ENCODE measurements at places on chromosomes 5 and 9.

- DNase-seq: no peak
Observed at GRCh38 chr9:131403493-131403773, 9.5 kb downstream of the PRRC2B start.

DNA sequence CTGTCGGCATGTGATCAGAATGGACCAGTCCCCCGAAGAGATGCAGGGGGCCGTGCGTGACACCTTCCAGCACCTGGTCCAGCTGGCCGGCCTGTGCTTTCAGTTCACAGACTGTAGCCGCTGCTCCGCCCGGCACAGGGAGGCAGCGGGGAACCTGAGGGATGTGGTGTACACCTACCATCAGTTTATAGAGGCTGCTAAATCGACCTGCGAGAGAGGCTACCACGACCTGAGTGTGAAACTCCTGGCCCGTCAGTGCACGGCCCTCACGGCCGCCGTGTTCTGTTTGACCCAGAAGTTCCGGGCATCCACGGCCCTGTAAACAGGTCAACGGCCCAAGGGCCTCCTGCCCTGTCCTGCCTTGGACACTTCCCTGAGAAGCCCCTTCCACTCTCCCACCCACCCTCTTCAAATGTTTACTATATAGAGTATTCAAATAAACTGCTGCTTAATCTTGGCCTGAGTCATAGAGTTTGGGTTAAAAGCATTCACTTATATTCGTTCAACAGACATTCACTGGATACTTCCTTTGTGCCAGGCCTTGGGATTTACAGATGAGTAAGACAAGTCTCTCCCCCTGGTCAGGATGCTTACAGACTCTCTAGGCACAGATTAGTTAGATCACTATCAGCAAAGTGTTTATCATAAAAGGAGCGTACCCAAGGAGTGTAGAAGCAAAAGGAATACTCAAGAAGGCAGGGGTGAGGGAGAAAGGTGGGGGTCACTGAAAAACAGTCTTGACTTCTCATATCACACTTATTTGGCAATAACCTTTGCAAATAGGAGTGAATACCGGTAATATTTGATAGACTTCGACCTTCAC lies 6.9 kb upstream of the TRMT10B start:
- DNase-seq: no peak

- no peak for DNase-seq
Observed at GRCh38 chr9:72809586-72809985, 143.3 kb downstream of the ALDH1A1 start.

GRCh38 chr9:99307851-99308250 lies 85.8 kb downstream of the SEC61B start:
- no peak for DNase-seq

- DNase-seq: no peak
Observed at GRCh38 chr5:68884144-68884754, 209.6 kb upstream of the SLC30A5 start.

GRCh38 chr9:106862821-106863720 lies at the start of gene ZNF462:
Gene ZNF462, plus strand, starts transcription at chr9:106863166. Its CDS starts 60,218 bp downstream, at chr9:106923384.
- DNase-seq: peak; percentile 62

- peak; percentile 54 for DNase-seq
Observed at GRCh38 chr5:51632793-51633192, 249.5 kb downstream of the ISL1 start.

- no peak for DNase-seq
Observed at GRCh38 chr5:180141068-180141660, 67.8 kb downstream of the RASGEF1C start.

- DNase-seq: no peak
Observed at GRCh38 chr5:68344447-68345111, 129.0 kb downstream of the PIK3R1 start.

DNA sequence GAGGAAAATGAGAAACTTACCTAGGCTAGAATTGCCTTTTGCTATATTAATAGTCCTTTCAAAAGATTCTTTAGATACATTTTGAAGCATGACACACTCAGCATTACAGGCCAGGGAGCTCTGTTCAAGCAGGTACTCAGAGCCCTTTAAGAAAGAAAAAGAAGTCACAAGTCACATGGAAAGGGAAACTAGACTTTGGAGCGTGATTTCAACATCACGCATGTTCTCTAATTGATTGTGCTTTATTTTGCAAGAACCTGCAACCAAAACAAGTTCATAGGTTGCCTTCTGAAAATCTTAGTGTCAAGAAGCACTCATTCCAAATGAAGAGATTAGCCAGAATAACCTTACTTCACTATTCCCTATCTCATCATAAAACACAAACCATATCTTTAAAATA lies 103.8 kb downstream of the MPDZ start:
- no peak for DNase-seq

DNA sequence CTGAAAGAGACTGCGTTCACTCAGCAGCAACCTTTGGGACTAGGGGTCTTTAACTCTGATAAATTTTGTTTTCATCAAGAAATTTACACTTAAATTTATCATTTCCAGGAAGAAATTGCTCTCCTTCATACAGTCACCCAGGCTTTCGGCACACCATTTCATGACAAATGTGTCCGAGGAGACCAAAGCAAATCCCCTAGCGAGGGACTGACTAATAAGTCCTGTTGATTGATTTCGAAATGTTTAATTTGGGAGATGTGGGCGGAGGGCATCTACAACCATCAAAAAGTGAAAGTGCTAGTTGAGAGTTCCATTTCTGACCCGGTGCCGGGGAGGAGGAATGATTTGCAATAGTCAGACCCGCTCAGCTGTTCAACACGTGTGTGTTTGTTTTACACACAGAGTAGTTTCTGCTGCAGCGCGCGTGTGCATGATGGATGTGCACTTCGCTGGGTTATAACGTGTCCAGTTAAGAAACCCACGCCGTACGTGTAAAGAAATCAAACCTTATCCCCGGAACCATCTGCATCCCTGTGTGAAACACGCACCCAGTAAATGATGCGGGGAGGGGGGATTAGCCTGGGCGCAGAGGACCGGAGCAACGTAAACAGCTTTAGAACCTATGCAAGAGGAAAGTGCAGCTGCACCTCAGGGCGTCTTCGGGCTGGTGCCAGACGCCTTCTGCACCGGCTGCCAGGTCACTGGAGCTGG lies 845 bp upstream of the NR4A3 start:
- peak; percentile 48 for DNase-seq

- no peak for DNase-seq
Observed at GRCh38 chr5:79759436-79759835, 69.8 kb downstream of the CMYA5 start.

GRCh38 chr5:135232958-135233357 lies 166.1 kb downstream of the MACROH2A1 start:
- no peak for DNase-seq

DNA sequence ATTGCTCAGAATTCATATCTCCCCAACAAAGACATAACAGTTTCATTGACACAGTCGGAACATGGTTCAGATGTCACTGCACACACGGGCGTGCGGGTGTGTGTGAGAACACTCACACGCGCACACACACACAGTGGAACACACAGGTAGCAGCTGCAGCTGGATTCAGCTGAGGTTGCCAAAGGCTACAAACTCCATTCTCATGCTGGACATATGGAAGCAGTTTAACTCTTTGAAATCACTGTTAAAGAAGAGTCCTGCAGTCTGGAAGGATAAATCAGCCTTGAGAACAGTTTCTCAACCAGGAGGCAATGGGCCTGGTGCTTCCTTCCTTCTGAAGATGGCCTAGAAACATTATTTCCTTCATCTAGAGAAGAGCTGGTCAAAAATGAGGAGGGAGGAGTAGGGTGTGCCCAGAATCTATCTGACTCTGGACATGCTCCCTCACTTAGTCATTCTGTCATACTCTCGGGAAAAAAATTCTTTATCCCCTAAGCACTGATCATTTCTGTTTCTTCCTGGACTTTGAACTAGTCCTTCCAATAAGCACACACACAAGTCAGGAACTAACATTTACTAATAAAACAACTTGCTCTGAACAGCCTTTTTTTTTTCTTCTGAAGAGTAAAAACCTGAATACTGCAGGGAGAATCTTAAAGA lies 160.6 kb downstream of the ZDHHC21 start:
- DNase-seq: no peak

GRCh38 chr9:104983491-104983890 lies 55.5 kb upstream of the ABCA1 start:
- DNase-seq: no peak

- no peak for DNase-seq
Observed at GRCh38 chr9:134670042-134670525, 28.5 kb downstream of the COL5A1 start.

- no peak for DNase-seq
Observed at GRCh38 chr9:131675437-131676022, 64.3 kb downstream of the RAPGEF1 start.

DNA sequence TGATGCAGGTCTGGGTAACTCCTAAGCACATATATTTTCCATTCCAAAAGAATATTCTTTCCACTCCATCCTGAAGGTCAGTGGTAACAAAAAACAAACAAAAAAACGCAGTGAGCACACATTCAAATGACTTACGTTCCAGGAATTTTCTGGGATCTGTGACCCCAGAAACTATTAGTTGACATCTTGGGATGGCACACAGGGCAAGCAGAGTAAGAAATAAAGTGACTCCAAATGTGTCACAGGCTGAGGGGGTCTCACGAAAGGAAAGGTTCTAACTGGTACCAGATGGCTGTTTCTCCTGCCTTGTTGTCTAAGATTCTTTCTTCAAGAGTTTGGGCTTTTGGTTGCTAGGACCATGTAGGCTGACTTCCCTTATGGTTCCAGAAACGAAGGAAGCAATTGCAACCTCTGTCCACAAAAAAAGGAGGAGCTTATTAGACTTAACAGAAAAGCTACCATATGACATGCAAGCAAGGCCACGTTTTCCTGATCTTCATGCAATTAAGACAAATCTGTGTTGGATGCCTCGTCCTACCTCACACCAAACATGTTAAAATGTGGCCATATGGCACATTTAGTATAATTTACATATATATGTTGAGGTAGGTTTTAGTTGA lies 32.7 kb downstream of the PTGS1 start:
- no peak for DNase-seq

DNA sequence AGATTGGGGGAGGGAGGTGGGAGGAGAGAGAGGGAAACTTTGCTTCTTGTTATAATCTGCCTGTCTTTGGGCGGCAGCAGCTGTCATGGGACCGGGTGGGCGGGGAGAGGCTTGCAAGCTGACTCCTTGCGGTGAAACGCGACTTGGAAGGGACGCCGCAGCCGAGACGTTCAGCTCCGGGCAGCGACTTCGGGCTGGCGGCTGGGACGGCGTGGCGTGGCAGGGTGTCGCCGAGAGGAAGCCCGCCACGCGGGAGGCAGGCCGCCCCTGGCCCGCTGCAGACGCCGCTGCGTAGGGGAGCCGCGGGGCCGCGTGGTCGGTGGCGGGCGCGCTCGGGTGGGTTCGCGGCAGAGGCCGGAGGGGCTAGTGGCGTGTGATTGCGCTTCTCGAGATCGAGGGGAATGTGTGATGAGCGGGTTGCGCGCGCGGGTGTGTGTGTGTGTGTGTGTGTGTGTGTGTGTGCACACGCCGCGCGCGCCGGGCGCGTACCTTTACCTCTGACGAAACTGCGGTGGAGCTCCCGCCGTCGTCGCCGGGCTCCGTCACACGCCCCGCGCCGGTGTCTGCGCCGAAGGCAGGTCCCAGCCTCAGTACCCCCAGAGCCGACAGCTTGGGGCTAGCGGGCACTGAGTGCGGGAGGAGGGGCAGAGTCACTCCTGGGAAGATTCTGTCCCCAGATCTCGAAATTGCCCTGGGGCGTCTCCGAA lies 1.7 kb downstream of the PPARGC1B start:
- peak; percentile 1 for DNase-seq

GRCh38 chr9:137455359-137455991 lies 3.7 kb downstream of the NSMF start:
- DNase-seq: no peak

DNA sequence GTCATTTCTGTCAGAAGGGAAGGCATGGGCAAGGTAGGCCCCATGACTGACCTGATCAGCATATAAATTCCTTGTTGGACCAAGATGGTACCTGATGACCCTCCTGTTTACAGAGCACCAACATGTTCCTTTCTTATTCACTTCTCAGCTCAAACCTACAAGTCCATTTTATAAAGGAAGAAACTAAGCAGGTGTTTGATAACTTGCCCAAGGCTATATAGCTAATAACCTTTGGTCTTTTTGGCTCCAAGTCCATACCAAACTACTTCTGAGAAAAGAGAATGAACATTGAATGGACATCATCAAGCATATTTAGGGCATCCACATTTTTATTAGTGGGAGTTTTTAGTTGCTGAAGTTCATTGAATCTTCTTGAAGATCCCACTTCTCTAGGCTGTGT lies 125.2 kb downstream of the GALNT10 start:
- no peak for DNase-seq

DNA sequence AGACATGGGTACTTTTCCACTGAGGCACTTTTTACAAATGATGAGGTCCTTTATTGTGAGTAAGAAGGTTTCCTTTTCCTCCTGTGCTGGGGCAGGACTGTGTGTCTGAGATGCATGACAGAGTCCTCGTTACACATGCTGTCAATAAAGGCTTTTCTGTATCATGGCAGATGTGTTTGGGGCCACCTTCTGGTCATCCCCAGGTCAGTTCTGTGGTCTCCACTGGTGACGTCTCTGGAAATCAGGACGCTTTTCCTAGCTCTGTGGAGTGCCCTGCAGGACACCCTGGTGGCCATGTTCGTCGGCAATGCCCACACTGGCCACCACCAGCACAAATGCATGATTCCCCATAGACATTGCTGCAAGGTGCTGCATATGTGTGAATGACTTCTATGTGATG lies 2.8 kb downstream of the CMBL start:
- no peak for DNase-seq

DNA sequence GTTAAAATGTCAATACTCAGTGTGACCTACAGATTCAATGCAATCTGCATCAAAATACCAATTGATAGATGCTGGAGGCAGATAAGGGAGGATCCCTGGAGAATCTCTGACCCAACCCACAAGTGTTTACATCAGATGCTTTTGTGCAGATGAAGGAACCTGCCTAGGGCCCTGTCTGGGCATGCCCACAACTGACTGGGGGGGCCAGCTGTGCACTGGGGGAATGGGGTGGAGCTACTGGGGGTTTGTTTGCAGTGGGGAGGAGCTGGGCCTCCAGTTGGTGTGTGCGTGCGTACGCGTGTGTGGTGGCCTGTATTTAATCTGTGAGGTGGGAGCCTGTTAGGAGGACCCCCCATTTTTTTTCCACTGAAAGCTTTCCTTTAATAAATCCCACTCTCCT lies 244.9 kb downstream of the TRIM36 start:
- no peak for DNase-seq

DNA sequence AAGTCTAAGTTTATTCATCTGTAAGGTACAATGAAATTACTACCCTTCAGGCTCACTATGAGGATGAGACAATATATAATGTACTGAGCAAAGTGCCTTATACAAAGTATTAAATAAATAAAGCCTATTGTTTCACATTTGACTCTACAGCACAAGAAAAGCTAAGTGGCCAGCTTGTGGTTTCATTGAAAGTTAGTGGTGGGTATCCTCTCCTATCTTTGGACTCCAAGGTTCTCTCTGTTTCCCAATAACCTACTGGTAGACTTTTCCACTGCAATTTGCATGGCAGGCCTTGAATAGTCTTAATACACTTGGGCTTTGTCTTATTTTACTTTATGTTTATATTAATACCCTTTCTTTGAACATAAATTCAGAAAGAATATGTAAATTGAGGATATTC lies 262.7 kb downstream of the DEPDC1B start:
- DNase-seq: no peak

Data from NCI-H1105 treated with DMSO at 0.1 percent for 48 hours (cell line).